ENCODE measurements at places on chromosomes 4 and X.

- DNase-seq = no peak
These were observed 15.3 kb downstream of the GPR174 start for GRCh38 chrX:79159800-79160199.

DNA sequence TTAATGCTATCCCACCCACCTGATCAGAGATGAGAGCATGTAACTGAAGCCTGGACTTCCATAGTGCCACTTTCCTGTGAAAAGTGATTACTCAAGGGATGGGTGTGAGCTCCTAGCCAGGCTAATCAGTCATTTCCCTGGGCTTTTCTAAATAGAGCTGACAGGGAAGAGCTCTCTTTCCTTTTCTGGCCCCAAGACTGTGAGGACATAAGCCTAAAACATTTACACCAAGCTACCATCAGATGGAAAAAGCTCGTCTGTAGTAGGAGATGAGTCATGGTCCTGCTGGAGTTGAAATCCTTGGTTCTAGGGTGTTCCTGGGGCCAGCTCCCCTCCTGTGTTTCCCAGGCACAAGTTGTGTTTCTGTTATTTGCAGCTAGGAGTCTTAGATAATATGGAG is 52.4 kb upstream of the NDP start:
- DNase-seq = no peak

DNA sequence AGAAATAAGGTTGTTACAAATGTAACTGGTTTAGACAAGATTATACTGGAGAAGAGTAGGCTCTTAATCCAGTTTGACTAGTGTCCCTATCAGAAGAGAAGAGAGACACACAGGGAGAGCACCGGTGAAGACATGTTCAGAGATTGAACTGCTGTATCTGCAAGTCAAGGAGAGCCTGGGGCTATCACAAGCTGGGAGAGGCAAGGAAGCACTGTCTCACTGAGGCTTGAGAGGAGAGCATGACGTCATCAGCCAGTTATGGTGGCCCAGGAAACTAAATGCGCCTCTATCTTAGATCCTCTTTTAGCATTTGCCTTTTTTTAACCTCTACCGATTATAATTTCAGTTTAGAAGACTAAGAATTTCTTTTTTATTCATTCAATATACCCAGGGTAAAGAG is 583.4 kb downstream of the TRAM1L1 start:
- no peak for DNase-seq

GRCh38 chr4:38667085-38667893 is 3.3 kb downstream of the KLF3 start:
- DNase-seq = peak; percentile 53

- no peak for DNase-seq
These were observed 99.5 kb upstream of the SLC4A4 start for GRCh38 chr4:71239365-71239764.

DNA sequence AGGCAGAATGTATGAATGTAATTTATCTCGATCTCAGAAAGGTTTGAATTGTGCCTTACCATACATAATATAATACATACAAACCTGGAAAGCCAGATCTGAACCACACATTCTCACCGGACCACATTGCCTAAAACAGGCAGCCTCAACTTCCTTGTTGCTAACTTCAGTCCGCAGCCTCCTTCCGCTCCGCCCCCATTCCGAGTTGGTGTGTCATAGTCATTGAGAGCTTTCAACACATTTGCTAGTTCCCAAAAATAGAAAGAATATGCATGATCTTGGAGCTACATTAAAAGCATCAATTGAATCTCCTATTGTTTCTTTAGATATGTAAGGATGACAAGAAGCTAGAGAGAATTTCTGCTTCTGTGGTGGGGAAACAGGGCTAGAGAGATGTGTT is 127.2 kb downstream of the ARHGEF9 start:
- no peak for DNase-seq

DNA sequence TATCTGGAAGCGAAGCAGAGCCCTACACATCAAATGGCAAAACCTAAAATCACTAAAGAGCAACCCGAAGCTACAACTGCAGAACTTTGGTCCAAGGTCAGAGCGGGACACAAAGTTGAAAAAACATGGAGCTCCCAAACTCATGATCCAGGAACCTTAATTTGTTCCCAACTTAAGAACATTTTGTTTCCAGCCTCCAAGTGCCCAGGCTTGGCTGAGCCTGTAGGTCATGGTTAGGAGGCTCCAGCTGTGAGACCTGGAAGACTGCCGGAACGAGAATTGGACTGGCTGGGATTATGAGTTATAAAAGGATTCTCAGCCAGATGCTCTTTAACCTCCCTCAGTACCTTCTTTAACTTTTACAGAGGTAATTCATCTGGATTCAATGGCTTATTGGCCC is 349.1 kb upstream of the DDX53 start:
- no peak for DNase-seq

GRCh38 chr4:153725136-153725830 is 34.5 kb downstream of the RNF175 start:
- no peak for DNase-seq

GRCh38 chr4:180641495-180641894 is 1601.7 kb upstream of the TENM3 start:
- DNase-seq = no peak

DNA sequence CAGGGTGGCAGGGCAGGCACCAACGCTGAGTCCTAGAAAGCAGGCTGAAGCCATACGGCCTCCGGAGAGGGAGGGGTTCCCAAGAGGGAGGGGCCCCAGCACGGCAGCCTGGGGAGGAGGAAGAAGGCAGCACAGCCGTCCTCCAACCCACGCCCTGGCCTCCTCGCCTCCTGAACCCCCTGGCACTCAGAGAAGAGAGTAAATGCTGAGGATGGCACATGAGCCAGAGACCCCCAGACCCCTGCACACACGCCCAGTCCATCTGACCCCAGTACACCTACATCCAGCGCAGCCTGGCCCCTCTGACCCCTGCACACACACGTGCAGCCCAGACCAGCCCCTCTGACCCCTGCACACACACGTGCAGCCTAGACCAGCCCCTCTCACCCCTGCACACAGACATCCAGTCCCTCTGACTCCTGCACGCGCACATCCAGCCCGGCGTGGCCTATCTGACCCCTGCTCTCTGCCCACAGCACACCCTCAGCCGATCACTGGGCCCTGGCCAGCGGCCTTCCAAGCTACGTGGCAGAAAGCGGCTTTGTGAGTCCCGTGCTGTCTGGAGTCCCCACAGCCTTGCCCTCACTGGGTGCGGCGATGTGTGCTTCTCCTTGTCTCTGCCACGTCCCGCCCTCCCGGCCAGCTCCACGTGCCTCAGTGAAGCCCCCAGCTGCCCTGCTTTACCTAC is 18.5 kb downstream of the ATP5ME start:
- DNase-seq = no peak

GRCh38 chr4:40321574-40322275 is 13.4 kb upstream of the CHRNA9 start:
- no peak for DNase-seq

DNA sequence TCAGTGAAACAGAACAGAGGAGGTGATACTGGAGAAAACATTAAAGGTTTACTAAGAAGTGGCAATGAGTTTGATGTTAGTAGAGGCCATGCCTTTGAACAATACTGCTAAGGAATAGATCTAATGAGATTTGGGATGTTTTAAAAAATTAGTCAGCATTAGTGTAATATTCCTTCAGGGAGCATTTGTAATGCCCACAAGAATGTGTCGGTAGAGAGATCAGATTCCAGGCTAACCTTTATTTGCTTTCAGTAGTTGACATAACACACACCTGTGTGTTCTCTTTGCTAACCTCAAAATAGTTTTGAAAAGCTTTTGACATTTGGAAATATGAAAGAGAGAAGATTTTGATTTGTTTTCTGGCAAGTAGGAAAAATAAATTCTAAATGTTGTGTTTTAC is 328.8 kb downstream of the BMPR1B start:
- DNase-seq = no peak

DNA sequence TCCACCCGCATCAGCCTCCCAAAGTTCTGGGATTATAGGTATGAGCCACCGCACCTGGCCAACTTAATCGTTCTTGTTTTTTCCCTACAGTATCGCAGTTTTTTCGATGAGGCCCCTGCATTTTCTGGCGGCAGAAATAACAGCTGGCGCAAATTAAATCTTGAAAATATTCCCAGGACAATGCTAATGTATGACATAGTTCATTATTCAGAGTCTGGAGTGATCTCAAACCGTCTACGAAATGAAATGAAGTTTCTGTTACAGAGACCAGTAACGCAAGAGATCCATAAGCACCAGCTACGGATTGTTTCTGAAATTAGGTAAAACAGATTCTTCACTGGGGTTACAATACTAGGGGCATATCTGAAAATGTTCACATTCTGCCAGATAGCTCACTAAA is 27.3 kb downstream of the CXorf58 start:
- DNase-seq = no peak

GRCh38 chr4:183434264-183434663 is 10.2 kb upstream of the CDKN2AIP start:
- DNase-seq = no peak

DNA sequence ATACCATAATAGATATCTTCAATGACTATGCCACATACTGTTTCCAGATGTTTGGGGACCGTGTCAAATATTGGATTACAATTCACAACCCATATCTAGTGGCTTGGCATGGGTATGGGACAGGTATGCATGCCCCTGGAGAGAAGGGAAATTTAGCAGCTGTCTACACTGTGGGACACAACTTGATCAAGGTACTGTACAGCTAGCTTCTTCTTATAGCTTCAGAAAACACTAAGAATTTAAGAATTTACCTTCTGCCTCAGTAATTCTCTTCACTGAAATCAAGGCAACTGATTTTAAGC is 805 bp downstream of the KLB start:
- no peak for DNase-seq

- DNase-seq = no peak
These were observed 3.2 kb upstream of the GRSF1 start for GRCh38 chr4:70842761-70843435.

DNA sequence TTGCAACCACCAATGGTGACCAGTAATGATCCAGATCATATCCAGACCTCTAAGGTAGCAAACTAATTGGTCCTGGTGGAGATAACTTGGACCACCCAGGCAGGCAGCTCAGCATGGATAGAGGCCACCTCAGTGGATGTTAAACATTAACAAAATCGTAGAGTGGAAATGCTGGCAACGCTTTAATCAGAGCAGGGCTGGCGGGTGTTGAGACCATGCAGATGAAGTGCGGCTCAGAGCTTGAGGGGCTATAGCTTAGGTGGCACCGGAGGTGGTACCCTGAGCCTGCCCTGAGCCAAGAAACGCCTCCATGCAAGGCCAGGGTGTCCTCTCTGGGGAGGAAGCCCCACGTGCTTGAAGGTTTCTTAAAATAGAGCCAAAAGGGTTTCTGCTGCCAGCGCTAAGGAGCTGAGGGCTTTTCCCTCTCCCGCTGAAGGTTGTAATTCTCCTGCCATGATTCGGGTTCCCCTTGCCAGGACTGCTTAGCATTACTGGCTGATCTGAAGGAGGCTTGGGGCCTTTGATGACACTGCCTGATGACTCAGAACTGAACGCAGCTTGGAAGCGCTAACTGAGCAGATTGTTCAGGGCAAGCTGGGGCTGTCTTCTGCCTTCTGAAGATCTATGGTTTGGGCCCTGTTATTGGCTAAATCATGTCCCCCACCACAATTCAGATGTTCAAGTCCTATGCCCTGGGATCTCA is 177.8 kb upstream of the ATP6AP2 start:
- no peak for DNase-seq

- DNase-seq = no peak
These were observed 54.9 kb upstream of the MAML3 start for GRCh38 chr4:140208921-140209320.

GRCh38 chr4:53617101-53617680 is 25.9 kb upstream of the LNX1 start:
- DNase-seq = no peak

GRCh38 chrX:12977761-12978204 is 2.9 kb downstream of the TMSB4X start:
- DNase-seq = no peak

GRCh38 chrX:115958687-115959359 is 211.7 kb upstream of the AGTR2 start:
- no peak for DNase-seq

DNA sequence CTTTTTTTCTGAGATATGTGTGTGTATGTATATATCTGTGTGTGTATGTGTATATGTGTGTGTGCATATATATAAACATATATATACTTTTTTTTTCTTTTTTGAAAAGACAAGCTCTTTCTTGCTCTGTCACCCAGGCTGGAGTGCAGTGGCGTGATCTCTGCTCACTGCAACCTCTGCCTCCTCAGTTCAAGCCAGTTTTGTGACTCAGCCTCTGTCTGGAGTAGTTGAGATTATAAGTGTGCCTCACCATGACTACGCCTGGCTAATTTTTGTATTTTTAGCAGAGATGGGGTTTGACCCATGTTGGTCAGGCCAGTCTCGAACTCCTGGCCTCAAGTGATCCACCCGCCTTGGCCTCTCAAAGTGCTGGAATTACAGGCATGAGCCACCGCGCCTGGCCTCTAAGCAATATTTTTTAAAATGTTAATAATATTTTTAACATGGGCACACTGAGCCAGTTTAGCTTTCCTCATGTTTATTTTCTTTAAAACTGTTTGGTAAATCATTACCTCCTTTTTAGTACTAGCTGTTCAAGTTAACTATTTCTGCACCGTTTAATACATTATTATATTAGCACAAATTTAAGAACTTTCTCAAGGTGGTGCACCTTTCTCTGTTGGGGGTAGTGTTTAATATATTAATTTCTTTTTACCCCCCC is 33.3 kb downstream of the BBS12 start:
- DNase-seq = no peak

DNA sequence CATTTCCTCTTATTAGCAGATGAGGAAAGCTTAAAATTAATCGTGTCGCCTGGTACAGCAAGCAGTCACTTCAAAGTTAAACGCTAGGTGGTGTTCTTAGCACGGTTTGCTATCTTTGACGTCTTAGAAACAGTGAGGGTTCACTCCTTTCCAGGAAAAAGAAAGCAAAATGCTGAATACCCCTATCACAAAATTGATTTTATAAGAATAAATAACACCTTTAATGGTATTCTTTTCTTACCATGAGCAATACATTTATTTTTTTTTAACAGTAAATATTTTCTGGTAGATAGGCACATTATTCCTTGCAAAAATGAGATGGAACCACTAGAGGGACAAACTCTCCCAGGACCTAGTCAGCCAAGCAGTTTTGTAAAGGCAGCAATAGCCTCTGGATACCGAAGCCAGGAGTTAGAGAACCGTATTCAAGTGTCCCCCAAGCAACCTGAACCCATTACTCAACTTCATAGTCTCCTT is 153.9 kb downstream of the KDR start:
- DNase-seq = no peak

DNA sequence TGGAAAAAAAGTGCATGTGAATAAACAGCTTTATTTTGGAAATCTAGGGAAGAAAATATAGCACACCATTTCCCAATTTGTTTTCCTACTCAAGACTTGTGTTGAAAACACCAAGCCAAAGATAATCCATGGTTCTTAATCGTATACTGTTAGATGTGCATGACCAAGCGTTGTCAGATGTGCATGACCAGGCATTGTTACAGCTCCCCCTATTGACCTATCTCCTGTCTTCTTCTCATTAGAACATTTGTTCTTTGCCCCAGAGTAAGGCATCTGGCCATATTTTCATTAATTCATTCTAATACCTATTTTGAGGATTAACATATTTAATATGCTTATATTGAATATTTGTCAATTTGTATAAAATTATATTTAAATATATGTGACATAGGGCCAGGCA is 14.4 kb upstream of the VCX start:
- no peak for DNase-seq

GRCh38 chr4:85474818-85475630 is at the start of gene ARHGAP24:
ARHGAP24 (plus strand) TSS chr4:85475150.
- no peak for DNase-seq

GRCh38 chrX:131727778-131728177 is 183.9 kb downstream of the OR13H1 start:
- no peak for DNase-seq

GRCh38 chr4:43766648-43767047 is 682.0 kb downstream of the KCTD8 start:
- no peak for DNase-seq

- DNase-seq = no peak
These were observed 353.2 kb upstream of the TENM3 start for GRCh38 chr4:181890031-181890430.
